Left ventricle myocardium inferior (tissue), 1 donor: ENCODE measurements at places on chromosomes 6 and 20. TPM values are rescaled to one million over a fixed set of nuclear protein-coding genes. Genes with fewer than 3 reads are reported as not detected.

- no peaks in the 10 kb centered on the region for H3K4me1 ChIP-seq
- H3K36me3 ChIP-seq: no peaks in the 10 kb centered on the region
- DNase-seq: no peak
- no peak overlapping the region for H3K4me3 ChIP-seq
- H3K27me3 ChIP-seq: no peaks in the 10 kb centered on the region
Measured at GRCh38 chr6:68826501-68826900, 191.4 kb downstream of the ADGRB3 start.

GRCh38 chr20:34573541-34574300 is 15.2 kb downstream of the MAP1LC3A start:
- H3K4me3 ChIP-seq: no peak overlapping the region
- no peak overlapping the region for H3K27ac ChIP-seq
- peaks cover 19% of the 10 kb centered on the region for H3K4me1 ChIP-seq
- H3K27me3 ChIP-seq: no peaks in the 10 kb centered on the region
- H3K36me3 ChIP-seq: peaks cover 52% of the 10 kb centered on the region

- H3K4me1 ChIP-seq: peaks cover 18% of the 10 kb centered on the region
- H3K27me3 ChIP-seq: peaks cover 11% of the 10 kb centered on the region
- no peak overlapping the region for H3K4me3 ChIP-seq
- no peaks in the 10 kb centered on the region for H3K36me3 ChIP-seq
- no peak overlapping the region for H3K27ac ChIP-seq
Measured at GRCh38 chr6:42925248-42925857, 3.9 kb upstream of the CNPY3 start.

- H3K27ac ChIP-seq: no peak overlapping the region
- H3K36me3 ChIP-seq: no peaks in the 10 kb centered on the region
- no peaks in the 10 kb centered on the region for H3K27me3 ChIP-seq
- no peak for DNase-seq
- H3K4me1 ChIP-seq: peaks cover 17% of the 10 kb centered on the region
- no peak overlapping the region for H3K4me3 ChIP-seq
Measured at GRCh38 chr6:155530219-155530834, 74.7 kb upstream of the NOX3 start.

GRCh38 chr6:84773431-84774156 is 9.2 kb upstream of the TBX18 start:
- no peaks in the 10 kb centered on the region for H3K36me3 ChIP-seq
- H3K27ac ChIP-seq: peak overlapping the region; percentile 79
- H3K4me3 ChIP-seq: peak overlapping the region; percentile 62
- DNase-seq: peak; percentile 24

DNA sequence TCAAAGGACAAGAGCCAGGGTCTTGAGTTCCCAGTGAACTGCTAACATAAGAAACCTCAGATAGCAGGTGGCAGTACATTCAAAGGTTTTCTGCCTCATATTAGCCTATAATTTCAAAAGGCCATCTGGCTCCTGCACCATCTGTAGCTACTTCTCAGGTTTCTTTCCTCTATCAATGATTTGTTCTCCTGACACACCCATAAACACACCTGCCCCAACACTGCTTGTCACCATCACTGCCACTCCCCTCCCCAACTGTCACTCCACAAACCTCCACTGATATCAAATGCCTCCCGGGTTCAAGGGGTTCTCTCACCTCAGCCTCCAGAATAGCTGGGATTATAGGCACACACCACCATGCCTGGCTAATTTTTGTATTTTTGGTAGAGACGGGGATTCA is 152.7 kb upstream of the SLC22A16 start:
- H3K4me3 ChIP-seq: no peak overlapping the region
- H3K27me3 ChIP-seq: no peaks in the 10 kb centered on the region
- peaks cover 7% of the 10 kb centered on the region for H3K36me3 ChIP-seq
- no peak for DNase-seq
- H3K4me1 ChIP-seq: peaks cover 21% of the 10 kb centered on the region
- no peak overlapping the region for H3K27ac ChIP-seq

The PACSIN1 gene
- total RNA-seq: 15.2 TPM

The WFDC10B gene
- not detected for total RNA-seq

The MCHR2 gene
- total RNA-seq: not detected

DNA sequence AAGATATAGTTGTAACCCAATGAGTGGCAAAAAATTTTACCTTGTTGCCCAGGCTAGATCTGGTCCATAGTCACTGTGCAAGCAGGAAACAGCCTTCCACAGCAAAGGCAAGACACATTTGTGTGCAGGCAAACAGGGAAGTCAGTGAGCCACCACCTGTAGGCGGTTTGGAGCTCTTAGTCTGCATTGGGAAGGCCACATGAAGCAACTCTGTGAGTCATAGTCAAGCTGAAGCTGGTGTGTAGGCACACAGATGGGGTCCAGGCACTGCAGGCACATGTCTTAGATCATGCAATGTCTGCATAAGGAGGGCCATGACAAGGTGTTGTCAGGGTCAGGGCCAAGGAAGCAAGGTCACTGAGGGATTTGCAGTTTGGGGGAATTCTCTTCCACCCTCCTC is 543.2 kb upstream of the EPHA7 start:
- H3K27ac ChIP-seq: no peak overlapping the region
- no peak overlapping the region for H3K4me3 ChIP-seq
- H3K36me3 ChIP-seq: no peaks in the 10 kb centered on the region

DNA sequence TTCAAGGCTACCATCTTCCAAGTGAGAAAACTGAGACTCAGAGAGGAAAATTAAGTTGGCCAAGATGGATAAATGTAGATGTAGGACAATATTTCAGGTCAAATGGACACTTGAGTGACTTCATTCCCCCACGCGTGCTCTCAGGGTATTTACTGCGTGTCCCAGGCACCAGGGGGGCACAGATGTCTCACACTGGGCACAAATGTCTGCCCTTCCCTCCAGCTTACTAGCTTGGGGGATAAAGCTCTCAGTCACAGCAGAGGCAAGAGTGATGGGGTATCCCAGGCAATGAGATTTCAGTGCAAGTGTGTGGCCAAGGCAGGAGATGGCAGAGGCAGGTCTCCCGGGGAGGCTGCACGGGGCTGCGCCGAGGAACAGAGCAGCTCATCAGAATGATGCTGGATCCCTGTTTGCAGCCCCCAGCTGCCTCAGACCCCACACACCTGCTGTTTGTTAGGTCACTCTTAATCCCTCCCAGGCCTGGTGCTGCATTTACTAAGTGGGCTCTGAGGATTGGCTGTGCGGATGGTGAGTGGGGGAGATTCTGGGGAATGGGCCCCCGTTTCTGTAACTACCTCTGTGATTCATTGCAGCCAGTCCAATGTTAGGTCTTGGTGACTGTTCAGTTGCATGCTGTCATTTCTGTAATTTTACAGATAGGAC is 44.1 kb downstream of the PTK7 start:
- peaks cover 17% of the 10 kb centered on the region for H3K4me1 ChIP-seq
- H3K4me3 ChIP-seq: no peak overlapping the region
- no peaks in the 10 kb centered on the region for H3K36me3 ChIP-seq
- H3K27me3 ChIP-seq: no peaks in the 10 kb centered on the region

The DDO gene
- 37.6 TPM for total RNA-seq

DNA sequence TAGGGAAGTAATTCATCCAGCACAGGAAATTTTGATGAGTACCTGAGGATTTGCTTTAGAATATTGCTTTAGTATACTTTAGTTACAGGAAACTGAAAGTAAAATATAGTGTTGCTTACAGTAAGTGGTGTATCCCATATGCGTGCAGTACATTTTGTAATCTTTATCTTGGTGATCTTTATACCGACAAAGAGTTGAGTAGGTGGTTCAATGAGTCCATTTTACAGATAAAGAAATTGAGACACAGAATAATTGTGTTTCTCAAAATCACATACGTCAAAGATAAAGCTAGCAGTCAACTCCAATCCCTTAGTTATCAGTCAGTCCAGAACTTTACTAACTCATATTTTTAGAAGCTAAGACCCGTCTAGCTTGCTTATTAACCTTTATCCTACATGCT is 65.8 kb upstream of the E2F3 start:
- DNase-seq: no peak
- peaks cover 8% of the 10 kb centered on the region for H3K27me3 ChIP-seq
- no peak overlapping the region for H3K4me3 ChIP-seq
- H3K4me1 ChIP-seq: peaks cover 9% of the 10 kb centered on the region
- H3K36me3 ChIP-seq: no peaks in the 10 kb centered on the region
- H3K27ac ChIP-seq: no peak overlapping the region

DNA sequence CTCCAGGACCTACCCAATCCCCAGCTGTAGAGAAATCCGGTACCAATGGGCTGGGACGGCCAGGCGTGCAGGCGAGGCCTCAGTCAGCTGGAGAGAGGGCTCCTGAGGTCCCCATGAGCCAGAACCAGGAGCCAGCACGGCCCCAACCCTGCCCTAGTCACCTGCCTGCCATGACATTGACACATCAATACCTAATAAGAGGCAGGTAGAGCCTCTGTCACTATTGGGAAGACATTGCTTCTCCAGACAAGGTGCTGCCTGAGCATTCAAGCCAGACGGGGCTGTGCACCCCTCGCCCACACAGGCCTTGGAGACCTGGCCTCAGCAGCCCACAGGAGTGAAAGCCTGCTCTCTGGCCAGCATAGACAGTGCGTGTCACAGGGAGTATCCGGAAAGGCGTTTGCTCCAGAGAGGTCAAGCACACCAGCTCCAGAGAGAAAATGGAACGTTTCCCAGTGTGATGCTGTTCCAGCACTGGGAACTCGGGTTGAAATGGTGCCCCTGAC is 3.5 kb downstream of the DLL1 start:
- peaks cover 34% of the 10 kb centered on the region for H3K36me3 ChIP-seq
- DNase-seq: no peak
- peaks cover 27% of the 10 kb centered on the region for H3K27me3 ChIP-seq
- peaks cover 72% of the 10 kb centered on the region for H3K4me1 ChIP-seq

DNA sequence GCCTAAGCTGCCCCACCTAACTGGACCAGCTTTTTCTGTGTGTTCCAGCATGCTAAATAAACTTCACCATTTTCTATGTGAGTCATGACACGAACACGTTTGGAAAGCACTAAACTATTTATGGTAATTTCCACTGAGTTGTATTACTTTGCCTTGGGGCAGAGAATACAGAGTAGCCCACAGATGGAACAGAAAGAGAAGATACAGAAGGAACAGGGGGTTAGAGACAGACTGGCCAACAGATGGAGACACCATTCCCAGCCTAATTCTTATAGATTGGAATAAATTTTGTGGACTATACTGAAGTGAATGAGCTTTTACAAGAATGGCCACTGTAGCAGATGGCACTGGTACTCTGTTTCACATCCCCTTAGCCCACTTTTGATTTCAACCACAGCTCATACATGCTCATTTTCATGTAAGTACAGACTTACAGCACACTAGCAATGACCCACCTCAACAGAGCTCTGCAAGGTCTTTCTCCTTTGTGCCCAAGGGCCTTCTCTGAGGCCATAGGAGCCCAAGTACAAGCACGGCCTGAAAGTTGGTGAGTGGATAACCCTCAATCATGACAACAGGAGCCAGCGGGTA is 13.1 kb upstream of the NT5DC1 start:
- H3K4me3 ChIP-seq: no peak overlapping the region
- no peak for DNase-seq
- no peak overlapping the region for H3K27ac ChIP-seq
- H3K27me3 ChIP-seq: no peaks in the 10 kb centered on the region
- H3K36me3 ChIP-seq: no peaks in the 10 kb centered on the region

The BFSP1 gene
- total RNA-seq: 0.66 TPM

GRCh38 chr6:77778527-77778926 is 125.7 kb downstream of the MEI4 start:
- H3K27ac ChIP-seq: no peak overlapping the region
- H3K36me3 ChIP-seq: no peaks in the 10 kb centered on the region
- no peak for DNase-seq
- no peaks in the 10 kb centered on the region for H3K27me3 ChIP-seq
- H3K4me3 ChIP-seq: no peak overlapping the region
- H3K4me1 ChIP-seq: no peaks in the 10 kb centered on the region

GRCh38 chr20:43832096-43832816 is 82.4 kb upstream of the TOX2 start:
- no peaks in the 10 kb centered on the region for H3K36me3 ChIP-seq
- H3K4me1 ChIP-seq: no peaks in the 10 kb centered on the region
- DNase-seq: no peak
- H3K4me3 ChIP-seq: no peak overlapping the region
- peaks cover 74% of the 10 kb centered on the region for H3K27me3 ChIP-seq

- no peak overlapping the region for H3K27ac ChIP-seq
- H3K27me3 ChIP-seq: peaks cover 54% of the 10 kb centered on the region
- no peak overlapping the region for H3K4me3 ChIP-seq
- H3K4me1 ChIP-seq: no peaks in the 10 kb centered on the region
- H3K36me3 ChIP-seq: no peaks in the 10 kb centered on the region
- DNase-seq: no peak
Measured at GRCh38 chr6:38779310-38780062, 64.4 kb downstream of the DNAH8 start.

DNA sequence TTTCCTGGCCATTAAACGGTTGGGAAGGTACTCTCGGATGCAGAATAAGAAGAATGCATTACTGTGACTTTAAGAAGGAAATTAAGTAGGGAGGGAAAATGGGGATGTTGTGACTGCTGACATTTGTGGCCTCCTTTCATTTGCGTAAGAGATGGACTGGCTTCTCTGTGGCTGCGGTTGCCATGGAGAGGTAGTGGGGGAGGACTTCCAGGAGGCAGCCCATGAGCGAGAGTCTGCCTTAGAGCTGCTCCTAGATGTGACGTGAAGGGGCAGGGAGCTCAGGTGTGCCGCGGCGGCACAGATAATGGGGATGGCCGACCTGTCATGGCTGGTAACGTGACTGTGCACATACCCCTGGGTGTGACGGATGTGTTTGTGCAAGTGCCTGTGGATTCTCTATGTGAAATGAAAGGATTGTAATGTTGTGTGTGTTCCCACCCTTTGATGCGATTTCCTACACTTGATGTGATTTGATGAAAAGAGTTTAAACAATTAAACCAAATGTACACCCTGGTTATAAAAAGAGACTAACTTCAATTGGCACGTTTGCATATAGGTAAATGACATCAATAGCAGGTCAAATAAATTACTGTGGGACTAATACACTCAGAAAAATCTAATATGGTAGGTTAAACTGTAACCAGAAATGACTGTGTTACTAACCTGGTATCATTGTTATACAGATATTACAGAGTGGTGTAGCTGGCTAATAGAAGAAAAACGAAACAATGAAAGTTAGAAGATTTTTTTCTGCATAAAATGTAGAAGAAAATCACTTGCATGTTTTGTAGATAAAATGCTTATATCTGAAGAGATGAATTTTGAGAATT is 48.9 kb downstream of the HIVEP1 start:
- H3K27me3 ChIP-seq: no peaks in the 10 kb centered on the region
- no peaks in the 10 kb centered on the region for H3K36me3 ChIP-seq
- no peak overlapping the region for H3K27ac ChIP-seq
- H3K4me3 ChIP-seq: no peak overlapping the region
- peaks cover 35% of the 10 kb centered on the region for H3K4me1 ChIP-seq

DNA sequence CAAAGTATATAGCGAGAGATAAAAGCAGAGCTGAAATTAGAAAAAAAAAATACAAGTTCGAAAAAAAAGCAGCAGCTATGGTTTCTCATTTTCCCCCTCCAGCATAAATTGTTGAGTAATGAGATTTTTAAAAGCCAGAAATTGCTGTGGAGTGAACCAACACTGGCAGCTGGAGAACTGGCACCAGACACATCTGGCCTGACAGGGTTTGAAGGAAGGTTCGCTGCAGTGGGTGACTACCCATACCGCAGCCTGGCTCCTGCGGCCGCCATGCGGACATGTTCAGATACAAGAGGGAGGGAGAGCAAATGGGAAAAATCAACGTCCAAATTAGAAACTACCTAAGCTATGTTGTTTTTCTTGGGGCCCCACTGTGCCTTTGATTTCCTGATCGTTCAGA is 3.3 kb downstream of the APCDD1L start:
- no peak for DNase-seq
- H3K27me3 ChIP-seq: peaks cover 71% of the 10 kb centered on the region
- H3K36me3 ChIP-seq: no peaks in the 10 kb centered on the region
- peaks cover 5% of the 10 kb centered on the region for H3K4me1 ChIP-seq

The GPLD1 gene
- 0.71 TPM for total RNA-seq
